ENCODE measurements at places on chromosomes 6 and 20. TPM values are rescaled to one million over a fixed set of nuclear protein-coding genes. Genes with fewer than 3 reads are reported as not detected.

The RIN2 gene
- polyA plus RNA-seq, result 45.6 TPM

The ERVFRD-1 gene
- polyA plus RNA-seq, result not detected

The PTK6 gene
- polyA plus RNA-seq, result 0.06 TPM

The KIFC1 gene
- polyA plus RNA-seq, result 4.0 TPM

The ADGRB3 gene
- not detected for polyA plus RNA-seq

The PLEKHG1 gene
- polyA plus RNA-seq, result 0.51 TPM
